IMR-90 (cell line): ENCODE measurements at places on chromosomes 16 and 17. TPM values are rescaled to one million over a fixed set of nuclear protein-coding genes. Genes with fewer than 3 reads are reported as not detected.

- peak; percentile 22 for DNase-seq
Measured at GRCh38 chr16:30778549-30779244, 8.3 kb downstream of the ZNF629 start.

DNA sequence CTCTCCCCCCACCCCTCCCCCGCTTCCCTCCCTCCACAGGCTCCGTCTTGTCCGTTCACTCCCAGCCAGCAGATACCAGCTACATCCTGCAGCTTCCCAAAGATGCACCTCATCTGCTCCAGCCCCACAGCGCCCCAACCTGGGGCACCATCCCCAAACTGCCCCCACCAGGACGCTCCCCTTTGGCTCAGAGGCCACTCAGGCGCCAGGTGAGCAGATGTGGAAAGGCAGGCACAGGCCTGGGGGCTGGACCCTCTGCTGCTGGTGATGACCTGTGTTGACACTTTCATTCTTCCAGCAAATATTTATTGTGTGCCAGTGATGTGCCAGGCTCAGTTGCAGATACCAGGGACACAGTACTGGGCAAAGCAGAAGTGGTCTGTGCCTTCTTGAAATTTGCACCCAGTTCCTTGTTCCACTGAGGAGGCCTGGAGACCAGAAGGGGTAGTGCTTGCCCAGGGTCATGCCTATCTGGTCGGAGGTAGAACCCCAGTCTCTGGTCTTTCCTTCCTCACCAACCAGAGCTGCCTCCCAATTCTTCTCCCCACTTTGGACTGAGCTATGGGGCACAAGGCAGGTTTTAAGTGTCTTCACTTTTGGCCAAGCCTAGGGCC, 10.3 kb upstream of the ABCC3 start:
- no peak for DNase-seq

Gene GRB7
- polyA plus RNA-seq: 0.14 and 0.36 TPM in 2 replicates

- no peak for DNase-seq
Measured at GRCh38 chr16:68434624-68435210, 13.6 kb downstream of the SMPD3 start.

DNA sequence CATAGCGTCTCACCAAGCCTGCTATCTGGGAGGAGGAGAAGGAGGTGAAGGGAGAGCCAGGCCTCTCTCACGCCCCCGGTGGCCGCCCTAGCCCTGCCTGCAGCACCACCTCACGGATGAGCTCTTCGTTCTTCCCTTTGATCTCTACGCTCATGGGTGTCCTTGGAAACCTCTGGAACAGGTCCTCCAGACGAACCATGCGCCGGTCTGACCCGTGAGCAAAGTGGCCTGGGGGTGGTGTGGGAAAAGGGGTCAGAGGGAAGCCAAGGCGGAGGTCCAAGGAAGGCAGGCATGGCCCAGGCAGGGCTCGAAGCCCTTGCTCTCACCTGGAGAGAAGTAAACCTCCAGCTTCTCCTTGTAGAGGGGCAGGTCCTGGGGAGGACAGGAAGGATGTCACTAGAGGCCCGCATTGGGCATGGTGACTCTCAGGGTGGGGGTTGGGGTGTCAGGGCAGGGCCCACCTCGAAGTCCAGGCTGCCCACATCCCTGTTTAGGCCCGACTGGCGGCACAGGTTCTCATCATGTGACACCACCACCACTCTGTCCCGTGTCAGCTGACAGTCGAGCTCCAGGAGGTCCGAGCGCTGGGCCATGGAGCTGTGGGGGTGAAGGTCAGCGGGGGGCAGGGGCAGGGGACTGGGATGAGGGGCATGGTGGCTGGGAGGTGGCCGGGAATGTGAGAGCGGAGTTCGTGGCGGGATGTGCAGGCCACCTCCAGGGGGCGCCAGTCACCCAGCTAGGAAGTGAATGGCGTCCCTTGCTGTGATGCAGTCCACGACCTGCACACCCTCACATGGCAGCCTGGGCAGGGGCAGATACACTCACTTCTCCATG, 923 bp downstream of the GDPD3 start:
- DNase-seq: peak; percentile 42

Gene FAM117A
- polyA plus RNA-seq: 3.4 and 4.5 TPM in 2 replicates

Gene TBC1D3
- not detected in 2 replicates for polyA plus RNA-seq

DNA sequence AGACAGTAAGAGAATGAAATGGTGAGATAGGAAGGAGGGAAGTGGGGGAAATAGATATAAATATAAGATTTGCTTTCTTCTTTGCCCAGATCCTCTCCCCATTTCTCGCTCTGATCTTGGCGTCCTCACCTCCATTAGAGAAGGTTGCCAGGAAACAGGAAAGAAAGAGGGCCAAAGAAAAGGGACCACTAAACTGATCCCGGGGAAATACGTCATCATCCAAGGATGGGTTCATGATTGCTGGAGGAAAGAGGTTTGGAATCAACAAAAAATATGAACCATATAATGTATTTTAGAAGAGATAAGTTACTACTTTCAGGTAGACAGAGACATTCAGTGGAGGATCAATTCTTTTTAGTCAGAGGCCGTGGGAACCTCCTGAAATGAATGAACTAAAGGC, 536.0 kb downstream of the HAPSTR1 start:
- DNase-seq: no peak

- DNase-seq: peak; percentile 79
Measured at GRCh38 chr16:76946879-76947278, 244.1 kb upstream of the MON1B start.

DNA sequence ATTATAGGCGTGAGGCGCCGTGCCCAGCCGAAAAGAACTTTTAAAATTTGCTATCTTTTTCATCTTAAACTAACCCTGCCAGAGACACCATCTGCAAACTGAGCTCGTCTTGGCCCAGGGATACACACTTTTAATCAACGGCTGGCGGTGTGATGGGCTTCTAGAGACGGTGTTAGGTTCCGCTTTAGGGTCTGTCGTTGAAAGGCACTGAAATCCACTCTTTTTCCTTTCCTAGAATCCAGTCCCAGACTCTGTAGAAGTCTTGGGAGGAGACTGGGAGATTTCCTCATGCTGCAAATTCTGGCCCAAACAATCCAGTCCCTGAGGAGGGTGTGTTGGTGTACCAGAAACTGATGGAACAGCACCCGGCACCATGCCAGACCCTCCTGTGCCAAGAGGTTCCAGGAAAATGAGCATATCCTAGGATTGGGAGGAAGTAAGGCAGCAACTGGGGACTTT, 52.0 kb upstream of the TEX2 start:
- no peak for DNase-seq

Gene TBC1D26
- polyA plus RNA-seq: 0.02 and 0.04 TPM in 2 replicates
